ENCODE measurements at places on chromosomes 6 and 20. TPM values are rescaled to one million over a fixed set of nuclear protein-coding genes. Genes with fewer than 3 reads are reported as not detected.

The NKX2-4 gene
- not detected for total RNA-seq

The MAS1 gene
- under 0.01 TPM for total RNA-seq

The COL11A2 gene
- total RNA-seq = 0.27 TPM

The CD24 gene
- 3.5 TPM for total RNA-seq

The REV3L gene
- 11.3 TPM for total RNA-seq

The FAM83C gene
- under 0.01 TPM for total RNA-seq

The PTCRA gene
- under 0.01 TPM for total RNA-seq

The HTR1E gene
- not detected for total RNA-seq

Measured in hematopoietic multipotent progenitor cell (in vitro differentiated cells).